ENCODE measurements at places on chromosomes 1 and 21. TPM values are rescaled to one million over a fixed set of nuclear protein-coding genes. Genes with fewer than 3 reads are reported as not detected.

Gene OR2AK2
- total RNA-seq, result not detected

Gene OR10Z1
- total RNA-seq, result 3.6 TPM

Gene DMRTA2
- 0.24 TPM for total RNA-seq

Gene CLDN14
- total RNA-seq, result 0.96 TPM
